GM12878 (cell line): ENCODE measurements at places on chromosomes 7 and 10.

GRCh38 chr7:77461246-77461645 lies 45.1 kb upstream of the GSAP start:
- DNase-seq, result no peak

DNA sequence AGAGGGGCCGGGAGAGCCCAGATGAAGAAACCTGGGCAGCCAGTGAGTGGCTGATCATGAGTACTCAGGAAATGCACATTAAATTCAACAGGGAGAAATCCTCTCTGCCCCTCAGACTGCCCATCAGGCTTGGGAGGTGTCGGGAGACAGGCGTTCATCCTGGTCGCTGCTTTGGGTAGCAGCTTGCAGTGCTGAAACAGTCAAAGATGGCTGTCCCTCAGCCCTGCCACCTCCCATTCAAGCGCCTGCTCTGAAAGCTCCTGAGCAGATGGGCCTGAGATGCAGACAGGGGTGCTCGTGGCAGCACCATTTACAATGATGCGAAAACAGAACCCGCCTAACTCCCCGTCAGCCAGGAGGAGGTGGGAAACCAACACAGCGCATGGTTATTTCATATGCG lies 3.6 kb upstream of the JAKMIP3 start:
- no peak for DNase-seq

GRCh38 chr10:123559066-123559822 lies 106.9 kb upstream of the GPR26 start:
- DNase-seq, result no peak

DNA sequence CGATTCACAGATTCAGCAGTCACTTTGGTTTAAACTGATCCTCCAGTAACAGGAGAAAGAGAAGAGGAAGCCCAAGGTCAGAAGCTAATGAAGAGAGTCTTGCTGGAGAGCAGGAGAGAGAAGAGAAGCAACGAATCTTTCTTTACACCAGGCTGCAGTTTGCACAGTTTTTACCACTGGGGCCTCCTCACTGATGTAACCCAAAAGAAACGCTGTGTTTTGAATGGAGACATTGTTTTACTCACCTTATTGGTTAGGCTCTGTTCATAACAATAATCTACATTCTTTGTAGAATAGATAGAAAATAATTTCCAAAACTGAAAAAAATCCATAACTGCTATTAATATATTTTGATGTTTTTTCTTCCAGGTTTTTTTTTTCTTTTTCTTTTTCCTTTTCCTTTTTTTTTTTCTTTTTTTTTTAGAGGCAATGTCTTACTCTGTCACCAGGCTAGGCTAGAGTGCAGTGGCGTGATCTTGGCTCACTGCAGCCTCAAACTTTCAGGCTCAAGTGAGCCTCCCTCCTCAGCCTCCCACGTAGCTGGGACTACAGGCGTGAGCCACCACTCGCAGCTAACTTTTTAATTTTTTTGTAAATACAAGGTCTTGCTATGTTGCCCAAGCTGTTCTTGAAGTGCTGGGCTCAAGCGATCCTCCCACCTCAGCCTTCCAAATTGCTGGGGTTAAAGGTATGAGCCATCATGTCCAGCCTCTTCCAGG lies 27.6 kb downstream of the LYZL1 start:
- no peak for DNase-seq

- DNase-seq, result no peak
Observed at GRCh38 chr7:13898957-13899670, 90.4 kb downstream of the ETV1 start.

DNA sequence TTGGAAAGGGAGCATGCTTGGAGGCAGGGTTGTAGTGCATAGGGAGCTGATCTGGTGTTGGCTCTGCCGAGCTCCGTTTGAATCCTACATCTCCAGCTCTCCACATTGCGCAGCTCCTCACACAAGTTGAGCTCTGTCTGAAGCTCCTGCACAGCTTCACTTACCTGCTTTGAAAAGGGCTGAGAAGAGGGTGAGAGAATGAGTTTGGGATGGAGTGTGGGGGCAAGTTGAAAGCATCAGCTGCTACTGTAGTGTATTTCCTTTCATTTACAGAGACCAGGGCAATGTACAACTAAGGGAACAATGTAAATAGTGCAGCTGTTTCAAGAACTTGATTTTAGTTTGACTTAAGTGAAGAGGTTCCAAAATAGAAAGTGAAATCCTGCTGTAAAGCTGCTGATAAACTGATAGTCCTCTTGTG lies 88.5 kb downstream of the VTI1A start:
- no peak for DNase-seq

DNA sequence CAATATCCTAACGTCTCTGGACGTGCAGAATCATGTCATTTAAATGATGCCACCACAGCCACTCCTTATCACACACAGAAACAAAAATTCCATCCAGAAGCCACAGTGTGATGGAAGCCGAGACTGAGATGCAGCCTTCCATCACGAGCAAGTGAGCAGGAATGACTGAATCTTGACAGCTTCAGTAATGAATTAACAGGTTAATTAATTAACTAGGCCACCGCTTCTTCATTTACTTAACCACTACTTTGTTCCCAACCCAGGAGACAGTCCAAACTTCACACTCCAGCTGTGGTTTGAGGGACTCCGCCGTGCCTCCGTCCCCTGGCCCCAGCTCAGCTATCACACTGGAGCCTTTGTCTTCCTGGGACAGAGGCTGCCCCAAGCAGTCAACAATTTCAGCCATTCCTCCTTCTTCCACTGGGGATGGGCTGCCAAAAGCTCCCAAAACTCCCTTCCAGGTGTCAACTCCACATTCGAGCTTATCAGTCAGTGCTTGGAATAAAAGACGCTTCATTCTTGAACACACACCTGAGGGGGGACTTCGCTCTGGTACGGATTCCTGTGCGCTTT lies 65.9 kb downstream of the FGFR2 start:
- no peak for DNase-seq

DNA sequence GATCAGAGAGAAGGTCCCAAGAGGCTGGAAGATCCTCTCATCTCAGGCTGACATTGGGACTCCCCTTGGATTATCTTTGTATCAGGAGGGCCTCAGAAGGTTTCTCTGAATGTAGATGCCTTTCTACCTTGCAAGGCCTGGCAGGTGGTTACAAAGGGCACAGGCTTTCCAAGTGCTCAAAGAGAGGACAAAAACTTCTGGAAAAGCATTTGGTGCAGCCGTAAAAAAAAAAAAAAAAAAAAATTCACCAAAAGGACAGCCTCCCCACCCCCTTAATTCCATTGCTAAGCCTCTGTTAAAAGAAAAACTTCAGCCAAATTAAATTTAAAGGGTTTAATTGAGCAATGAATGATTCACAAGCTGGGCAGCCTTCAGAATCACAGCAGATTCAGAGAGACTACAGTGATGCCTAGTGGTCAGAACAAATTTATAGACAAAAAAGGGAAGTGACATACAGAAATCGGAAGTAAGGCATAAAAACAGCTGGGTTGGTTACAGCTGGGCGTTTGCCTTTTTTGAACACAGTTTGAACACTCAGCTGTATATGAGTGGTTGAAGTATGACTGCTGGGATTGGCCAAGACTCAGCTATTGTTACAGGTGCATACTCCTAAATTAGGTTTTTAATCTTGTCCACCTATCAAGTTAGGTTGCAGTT lies 42.5 kb upstream of the LRGUK start:
- no peak for DNase-seq

- no peak for DNase-seq
Observed at GRCh38 chr10:35492386-35493195, 112.5 kb upstream of the GJD4 start.

DNA sequence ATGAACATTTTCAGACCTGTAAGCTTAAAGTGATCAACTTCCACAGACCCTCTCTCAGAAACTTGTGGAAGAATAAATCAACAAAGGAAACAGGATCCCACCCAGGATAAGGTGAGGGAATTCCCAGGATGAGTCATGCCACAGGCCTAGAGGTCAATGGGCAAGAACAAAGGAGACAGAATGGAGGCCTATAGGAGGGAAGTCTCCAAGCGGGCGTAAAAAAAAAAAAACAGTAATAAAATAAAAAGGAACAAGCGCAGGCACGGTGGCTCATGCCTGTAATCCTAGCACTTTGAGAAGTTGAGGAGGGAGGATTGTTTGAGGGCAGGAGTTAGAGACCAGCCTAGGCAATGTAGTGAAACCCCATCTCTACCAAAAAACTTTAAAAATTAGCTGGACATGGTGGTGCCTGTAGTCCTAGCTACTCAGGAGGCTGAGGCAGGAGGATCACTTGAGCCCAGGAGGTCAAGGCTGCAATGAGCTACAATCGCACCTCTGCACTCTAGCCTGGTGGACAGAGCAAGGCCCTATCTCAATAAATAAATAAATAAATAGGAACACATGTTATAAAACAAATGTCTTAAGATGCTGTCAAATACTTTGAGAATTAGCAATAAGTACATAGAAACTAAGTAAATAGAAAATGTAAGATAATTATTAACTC lies 8.4 kb downstream of the SORBS1 start:
- no peak for DNase-seq

GRCh38 chr10:35426657-35427056 lies 90.3 kb downstream of the CCNY start:
- no peak for DNase-seq

DNA sequence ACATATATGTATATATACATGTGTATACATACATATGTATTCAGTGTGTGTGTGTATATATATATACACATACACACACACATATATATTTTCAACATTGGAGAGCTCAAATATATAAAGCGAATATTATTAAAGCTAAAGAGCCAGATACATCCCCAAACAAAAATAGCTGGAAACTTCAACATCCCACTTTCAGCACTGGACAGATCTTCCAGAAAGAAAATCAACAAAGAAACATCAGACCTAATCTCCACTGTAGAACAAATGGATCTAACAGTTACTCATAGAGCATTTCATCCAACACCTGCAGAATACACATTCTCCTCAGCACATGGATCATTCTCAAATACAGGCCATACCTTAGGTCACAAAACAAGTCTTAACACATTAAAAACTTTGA lies 799.0 kb downstream of the PCDH15 start:
- DNase-seq, result no peak

DNA sequence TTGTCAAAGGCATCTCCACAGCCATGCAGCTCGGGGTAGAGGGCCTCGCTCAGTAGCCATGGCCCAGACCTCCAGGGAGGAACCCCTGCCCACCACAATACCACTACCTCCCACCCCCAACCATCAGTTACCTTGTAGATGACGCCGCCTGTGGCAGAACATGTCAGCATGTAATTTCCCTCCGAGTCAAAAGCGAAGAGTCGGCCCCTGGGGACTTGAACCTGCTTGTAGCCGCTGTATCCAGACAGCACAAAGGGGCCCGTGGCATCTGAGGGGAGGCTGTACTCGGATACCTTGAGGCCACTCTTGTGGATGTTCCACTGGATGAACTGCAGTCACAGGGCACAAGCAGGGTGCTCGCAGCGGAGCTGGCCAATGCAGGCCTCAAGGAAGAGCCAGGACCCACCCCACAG lies 16.3 kb upstream of the CYREN start:
- no peak for DNase-seq

DNA sequence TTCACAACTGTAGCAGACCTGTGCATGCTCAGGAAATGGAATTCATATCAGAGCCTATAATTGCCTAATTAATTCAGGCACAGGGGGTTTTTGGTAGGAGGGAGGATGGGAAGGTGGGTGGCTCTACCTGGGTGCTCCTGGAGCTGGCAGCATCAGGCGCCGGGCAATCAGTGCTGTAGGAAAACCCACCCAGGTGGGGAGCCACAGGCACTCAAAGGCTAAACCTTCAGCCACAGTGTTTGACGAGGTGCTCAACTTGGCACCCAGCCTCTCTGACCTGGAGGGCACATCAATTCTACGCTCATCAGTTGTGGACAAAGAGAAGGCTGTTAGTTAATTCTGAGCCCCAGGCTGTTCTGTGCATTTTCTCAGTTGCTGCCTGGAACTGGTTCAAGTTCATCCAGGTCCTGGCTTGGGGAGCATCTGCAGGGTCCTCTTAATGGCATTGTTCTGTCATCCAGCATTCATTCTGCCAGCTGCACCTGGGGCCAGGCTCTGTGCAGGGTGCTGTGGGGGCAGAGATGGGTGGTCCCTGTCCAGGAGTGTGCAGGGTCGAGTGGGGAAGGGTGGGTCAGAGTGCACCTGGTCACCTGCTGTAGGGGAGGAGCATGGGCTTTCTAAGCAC lies 54.1 kb upstream of the NPTX2 start:
- DNase-seq, result no peak

DNA sequence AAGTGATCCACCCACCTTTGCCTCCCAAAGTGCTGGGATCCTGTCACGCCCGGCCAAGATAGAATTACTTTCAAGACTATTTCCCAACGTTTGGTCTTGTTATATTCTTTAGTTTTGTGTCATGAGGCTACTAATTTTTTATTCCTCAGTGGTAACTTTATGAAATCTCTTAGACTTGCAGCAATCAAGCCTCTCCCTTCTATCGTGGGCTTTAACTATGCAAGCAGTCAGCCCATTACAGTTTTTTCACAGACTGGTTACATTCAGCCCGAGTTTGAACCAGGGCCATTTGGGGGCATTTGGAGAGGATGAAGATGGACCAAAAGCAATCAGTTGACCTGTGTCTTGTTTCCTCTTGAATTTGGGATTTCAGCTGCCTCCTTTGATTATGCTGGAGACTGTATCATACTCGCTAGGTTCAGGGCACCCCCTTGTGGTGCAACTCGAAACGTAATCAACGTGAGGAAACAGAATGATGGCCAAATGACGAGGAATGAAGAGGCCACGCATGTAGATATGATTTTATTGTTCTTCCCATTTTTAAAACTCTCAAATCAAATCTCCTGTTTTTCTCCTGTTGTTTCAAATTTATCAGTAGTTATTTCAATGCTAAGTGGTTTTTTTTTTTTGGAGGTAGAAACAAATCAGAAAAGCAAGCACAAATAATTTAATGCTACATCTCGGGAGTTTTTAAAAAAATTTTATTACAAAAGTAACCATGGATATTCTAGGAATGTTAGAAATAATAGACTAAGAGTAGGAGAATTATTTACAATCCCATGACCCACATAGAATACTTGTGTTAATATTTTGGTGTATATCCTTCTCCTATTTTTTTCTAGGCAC lies 151.6 kb downstream of the KIAA1217 start:
- no peak for DNase-seq

- no peak for DNase-seq
Observed at GRCh38 chr7:109136893-109137292, 567.2 kb downstream of the DNAJB9 start.

DNA sequence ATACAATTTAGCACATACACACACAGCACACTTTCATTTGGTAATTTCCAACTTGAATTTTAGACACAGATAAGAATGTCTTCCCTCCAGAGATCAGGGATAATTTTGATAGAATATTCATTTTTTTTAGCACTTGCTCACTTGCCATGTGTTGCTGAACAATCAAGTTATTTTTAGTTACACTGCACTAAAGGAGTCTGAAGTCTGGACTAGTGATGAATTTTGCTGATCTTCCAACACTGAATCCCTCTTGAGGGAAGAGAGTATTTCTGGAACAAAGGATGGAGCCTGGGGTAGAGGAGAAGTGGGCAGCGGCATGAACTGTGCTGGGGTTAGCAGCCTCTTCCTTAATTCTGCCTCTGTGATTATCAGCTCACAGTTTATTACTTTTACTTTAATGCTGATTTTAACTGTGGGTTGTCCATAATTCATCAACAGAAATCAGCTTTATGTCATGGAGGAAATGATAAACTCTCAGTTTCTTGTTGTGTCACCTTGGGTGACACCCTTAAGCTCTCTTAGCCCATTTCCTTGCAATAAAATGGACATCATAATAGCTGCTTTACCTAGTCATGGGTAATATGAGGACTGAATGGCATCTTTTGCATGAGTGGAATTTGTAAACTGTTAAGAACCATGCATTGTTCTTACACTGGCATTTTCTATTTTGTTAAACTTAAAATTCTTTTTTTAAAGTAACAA lies 32.1 kb downstream of the SGPL1 start:
- no peak for DNase-seq

GRCh38 chr7:147586526-147586925 lies 1004.0 kb upstream of the C7orf33 start:
- DNase-seq, result no peak

GRCh38 chr10:127928021-127928806 lies 21.3 kb downstream of the PTPRE start:
- no peak for DNase-seq
